ENCODE measurements at places on chromosomes 5 and 9.

GRCh38 chr5:126659805-126660482 lies 59.2 kb downstream of the PHAX start:
- no peak for DNase-seq

- DNase-seq = no peak
Observed at GRCh38 chr5:114001076-114001475, 360.8 kb upstream of the KCNN2 start.

DNA sequence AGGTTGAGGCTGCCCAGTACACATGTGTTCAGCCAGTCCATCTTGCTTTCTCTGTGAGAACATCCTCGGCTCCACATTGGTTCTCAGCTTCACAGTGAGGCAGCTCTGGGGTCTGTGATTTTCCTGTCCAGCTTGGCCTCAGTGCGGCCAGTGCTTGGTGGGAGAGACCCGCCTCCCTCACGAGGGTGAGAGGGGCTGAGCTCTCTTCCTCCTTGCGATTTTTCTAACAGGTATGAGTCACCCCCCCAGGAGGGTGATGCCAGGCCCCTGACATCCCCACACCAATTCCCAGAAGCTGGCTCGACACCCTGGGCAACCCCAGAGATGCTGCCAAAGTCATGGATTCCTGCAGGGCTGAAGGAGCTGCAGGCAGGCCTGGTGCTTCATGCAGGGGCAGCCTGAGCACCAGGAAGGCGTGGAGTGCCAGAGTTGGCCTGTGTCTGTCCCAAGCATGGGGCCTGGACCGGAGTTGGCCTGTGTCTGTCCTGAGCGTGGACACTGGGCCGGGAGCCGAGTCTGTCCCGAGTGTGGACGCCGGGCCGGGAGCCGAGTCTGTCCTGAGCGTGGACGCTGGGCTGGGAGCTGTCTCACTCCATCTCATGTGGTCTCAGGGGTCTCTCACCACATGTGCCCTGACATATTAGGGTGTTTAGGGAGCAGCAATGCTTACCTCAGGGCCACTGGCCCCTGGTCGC lies 408.6 kb upstream of the IRX4 start:
- no peak for DNase-seq

DNA sequence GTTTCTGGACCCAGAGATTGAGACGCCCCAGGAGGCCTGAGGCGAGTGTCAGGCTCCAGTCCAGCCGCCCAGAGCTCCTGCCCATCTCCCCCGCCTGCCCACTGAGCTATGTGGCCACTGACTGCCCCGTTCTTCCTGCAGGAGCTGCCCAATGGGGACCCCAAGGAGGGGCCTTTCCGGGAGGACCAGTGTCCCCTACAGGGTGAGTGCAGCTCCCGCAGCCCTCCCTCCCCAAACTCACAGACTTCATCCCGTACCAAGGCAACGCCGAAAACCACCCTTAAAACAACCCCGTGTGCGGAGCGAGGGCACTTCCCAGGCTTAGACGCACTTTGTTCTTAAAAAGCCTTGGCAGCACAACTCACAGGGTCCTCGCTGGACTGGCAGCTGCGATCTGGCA lies 23.4 kb downstream of the NKD2 start:
- no peak for DNase-seq

DNA sequence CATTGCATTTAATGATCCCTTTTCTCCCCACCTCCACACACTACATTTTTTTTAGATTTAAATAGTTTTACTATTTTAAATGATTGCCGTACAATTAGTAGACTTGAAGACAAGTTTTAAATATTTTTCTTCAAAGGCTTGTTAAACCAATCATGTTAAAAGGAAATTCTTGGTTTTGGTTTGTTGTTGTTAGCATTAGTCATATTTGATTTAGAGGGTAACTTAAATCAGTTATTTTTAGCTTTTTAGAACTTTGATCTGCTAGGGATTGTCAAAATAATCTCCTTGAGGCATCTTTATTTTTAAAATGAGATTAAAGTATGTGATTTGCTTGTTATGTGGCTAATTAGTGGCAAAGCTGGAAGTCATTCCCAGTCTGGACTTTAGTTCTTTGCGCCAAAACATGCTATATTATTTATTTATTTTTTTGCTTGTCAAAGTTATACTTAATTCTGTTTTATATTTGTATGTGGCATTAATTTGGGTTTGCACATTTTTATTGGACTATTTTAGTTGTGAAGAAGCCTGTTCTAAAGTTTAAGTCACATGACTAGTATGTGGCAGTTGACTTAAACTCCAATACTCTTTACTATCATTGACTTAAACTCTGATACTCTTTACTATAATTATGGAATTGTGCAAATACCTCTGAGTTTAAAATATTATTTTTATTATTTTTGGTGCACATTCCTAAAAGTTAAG lies 14.7 kb downstream of the ITGA1 start:
- no peak for DNase-seq

DNA sequence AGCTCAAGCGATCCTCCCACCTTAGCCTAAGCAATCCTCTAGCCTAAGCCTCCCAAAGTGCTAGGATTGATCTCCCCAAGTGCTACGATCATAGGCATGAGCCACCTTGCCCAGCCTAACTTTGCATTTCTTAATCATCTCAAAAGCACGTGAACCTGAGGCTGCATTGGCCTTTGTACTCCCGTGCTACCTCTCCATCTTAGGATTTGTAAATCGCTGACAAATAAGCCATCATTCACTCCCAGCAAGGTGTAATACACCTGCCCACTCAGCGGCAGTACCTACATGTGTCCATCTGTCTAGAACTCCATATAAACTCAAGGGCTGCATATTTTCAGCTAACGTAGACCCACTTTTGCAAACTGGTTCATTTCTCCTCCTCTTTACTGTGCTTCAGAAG lies 2.8 kb downstream of the ANKH start:
- DNase-seq = no peak

GRCh38 chr5:63554191-63554590 lies 408.1 kb downstream of the HTR1A start:
- DNase-seq = peak; percentile 79

DNA sequence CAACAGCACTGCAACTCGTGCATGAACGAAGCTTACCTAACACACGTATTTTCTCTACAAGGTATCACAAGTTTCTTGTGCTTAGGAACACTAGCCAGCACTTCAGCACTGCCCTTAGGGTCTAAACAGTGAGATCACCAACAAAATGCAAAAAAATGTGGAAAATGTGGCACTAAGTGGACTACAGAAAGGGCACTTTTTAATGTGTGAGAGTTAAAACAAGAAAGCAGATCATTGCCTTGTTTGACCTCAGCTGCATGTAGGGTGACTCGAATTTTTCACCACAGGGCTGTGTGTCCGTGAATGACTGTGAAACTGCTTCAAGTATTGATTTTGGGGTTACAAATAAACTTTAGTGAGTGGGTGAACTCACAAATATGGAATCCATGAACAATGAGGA lies 90.5 kb downstream of the MARCHF3 start:
- no peak for DNase-seq

- DNase-seq = no peak
Observed at GRCh38 chr5:3118340-3118739, 366.9 kb upstream of the IRX2 start.

Measured in NCI-H1105 treated with DMSO at 0.1 percent for 48 hours (cell line).